ENCODE measurements at places on chromosomes 2 and 18. TPM values are rescaled to one million over a fixed set of nuclear protein-coding genes. Genes with fewer than 3 reads are reported as not detected.

Gene IL1B
- not detected for total RNA-seq

Gene B3GNT7
- not detected for total RNA-seq

Gene CUL3
- 76.7 TPM for total RNA-seq

Gene FOXD4L1
- total RNA-seq: not detected

Gene SP9
- total RNA-seq: 0.10 TPM

Gene KLHL14
- 0.02 TPM for total RNA-seq

Gene CD8B2
- not detected for total RNA-seq

Gene C2orf92
- total RNA-seq: 0.84 TPM

Gene RNF125
- 0.29 TPM for total RNA-seq

Gene CNDP1
- total RNA-seq: not detected

Gene CCDC93
- total RNA-seq: 8.1 TPM

Gene PTPRM
- total RNA-seq: 17.6 TPM

Gene EGR4
- total RNA-seq: not detected

Gene RGPD5
- 3.7 TPM for total RNA-seq

Gene REEP1
- 1.8 TPM for total RNA-seq
